ENCODE measurements at places on chromosomes 12 and 14.

- DNase-seq = no peak
Measured at GRCh38 chr12:75813072-75813471, 218.5 kb downstream of the PHLDA1 start.

DNA sequence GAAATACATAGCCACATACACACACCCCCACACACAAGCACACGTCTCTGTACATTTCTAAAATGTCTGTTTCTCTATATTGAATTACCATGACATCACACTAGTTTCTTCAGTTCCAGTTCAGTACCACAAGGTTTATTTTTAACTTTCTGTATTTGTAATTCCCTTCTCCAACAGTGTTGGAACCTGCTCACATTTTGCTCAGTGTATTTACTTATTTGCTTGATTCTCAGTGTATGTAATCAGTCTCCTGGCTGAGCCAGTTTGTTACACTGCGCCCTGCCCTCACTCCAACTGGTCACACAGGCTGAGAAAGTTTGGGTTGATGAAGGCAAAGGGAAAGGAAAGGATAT, 67.1 kb downstream of the MON2 start:
- no peak for DNase-seq

DNA sequence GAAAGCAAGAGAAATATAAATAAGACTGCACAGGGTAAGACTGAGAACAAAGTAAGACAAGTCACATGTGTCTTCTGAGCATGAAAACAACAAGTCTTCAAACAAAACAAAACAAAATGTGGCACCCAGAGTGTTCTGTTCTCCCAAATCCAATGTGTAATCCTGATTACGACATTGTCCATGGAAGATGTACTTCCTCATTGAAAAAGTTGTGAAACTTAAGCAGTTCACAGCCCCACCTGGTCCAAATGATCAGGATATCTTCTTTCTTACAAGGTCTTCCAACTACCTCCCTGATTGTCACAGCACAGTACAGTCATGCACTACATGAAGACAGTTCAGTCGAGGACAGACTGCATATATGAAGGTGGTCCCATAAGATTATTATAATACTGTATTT, 23.3 kb upstream of the NEK9 start:
- DNase-seq = no peak

DNA sequence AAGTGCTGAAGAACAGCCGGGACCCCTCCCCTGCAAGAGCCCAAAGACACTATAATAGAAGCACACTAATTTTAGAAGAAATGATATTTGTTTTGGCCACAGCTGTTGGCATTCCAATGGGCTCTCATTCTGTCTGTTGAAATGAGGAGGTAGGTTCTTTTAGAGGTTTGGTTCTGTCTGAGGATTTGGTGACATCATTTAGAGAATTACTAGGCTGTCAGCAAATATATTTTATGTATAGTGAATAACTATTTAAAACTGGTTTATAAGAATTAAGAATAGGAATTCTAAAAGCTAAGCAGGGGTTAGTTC, 200.7 kb upstream of the SLC38A2 start:
- DNase-seq = no peak

DNA sequence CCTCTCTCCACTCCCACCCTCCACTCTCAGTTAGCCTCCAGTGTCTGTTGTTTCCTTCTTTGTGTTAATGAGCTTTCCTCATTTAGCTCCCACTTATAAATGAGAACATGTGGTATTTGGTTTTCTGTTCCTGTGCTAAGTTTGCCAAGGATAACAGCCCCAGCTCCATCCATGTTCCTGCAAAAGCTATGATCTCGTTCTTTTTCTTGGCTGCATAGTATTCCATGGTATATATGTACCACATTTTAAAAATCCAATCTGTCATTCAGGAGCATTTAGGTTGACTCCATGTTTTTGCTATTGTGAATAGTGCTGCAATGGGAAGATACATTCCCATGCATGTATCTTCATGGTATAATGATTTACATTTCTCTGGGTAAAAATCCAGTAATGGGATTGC, 2.8 kb upstream of the WASHC4 start:
- DNase-seq = no peak

DNA sequence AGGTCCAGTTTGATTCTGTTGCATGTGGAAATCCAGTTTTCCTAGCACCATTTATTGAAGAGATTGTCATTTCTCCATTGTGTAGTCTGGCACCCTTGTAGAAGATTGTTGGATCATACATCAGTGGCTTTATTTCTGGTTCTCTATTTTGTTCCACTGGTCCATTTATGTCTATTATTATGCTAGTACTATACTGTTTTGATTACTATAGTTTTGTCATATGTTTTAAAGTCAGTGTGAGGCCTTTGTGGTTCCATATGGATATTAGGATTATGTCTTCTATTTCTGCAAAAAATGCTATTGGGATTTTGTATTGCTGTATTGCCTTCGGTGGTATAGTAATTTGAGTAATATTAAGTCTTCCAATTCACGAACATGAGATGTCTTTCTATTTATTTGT, 51.4 kb downstream of the LEMD3 start:
- no peak for DNase-seq

DNA sequence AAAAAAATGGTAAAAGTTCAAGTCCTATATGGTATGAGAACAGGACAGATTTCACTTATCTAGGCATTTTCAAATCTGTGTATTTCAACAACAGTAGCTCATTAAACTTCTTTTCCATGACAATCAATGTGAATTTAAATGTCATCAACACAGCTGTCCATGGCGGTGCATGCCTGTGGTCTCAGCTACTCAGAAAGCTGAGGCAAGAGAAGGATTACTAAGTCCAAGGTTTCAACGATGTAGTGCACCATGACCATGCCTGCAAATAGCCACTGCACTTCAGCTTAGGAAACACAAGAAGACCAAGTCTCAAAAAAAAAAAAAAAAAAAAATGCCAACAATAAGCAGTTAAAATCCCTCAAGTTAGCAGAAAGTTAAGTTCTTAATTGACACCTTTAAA, 214.6 kb downstream of the C12orf50 start:
- DNase-seq = no peak

GRCh38 chr14:105065280-105066228, at the start of gene GPR132:
GPR132 (minus strand) TSS chr14:105065430; CDS start chr14:105055420, 10,010 bp downstream.
- DNase-seq = no peak

DNA sequence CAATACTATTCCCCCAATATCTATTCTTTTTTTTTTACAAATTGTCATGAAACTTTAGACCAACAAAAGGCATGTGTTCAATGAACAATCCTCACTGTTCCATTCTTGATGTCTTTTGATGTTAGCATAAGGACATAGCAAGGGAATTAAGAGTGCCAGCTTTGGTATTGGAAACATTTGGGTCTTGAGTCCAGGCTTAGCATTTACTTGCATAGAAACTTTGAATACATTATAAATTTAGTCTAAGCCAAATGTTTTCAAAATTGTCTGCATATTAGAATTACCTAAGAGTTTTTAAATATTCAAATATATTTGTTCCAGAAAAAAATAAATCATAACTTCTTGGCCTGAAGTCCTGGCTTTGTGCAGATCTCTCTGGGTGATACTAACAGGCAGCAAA, 406.5 kb downstream of the LRFN5 start:
- DNase-seq = no peak

- DNase-seq = no peak
Measured at GRCh38 chr12:126572170-126572569, 1506.9 kb downstream of the AACS start.

DNA sequence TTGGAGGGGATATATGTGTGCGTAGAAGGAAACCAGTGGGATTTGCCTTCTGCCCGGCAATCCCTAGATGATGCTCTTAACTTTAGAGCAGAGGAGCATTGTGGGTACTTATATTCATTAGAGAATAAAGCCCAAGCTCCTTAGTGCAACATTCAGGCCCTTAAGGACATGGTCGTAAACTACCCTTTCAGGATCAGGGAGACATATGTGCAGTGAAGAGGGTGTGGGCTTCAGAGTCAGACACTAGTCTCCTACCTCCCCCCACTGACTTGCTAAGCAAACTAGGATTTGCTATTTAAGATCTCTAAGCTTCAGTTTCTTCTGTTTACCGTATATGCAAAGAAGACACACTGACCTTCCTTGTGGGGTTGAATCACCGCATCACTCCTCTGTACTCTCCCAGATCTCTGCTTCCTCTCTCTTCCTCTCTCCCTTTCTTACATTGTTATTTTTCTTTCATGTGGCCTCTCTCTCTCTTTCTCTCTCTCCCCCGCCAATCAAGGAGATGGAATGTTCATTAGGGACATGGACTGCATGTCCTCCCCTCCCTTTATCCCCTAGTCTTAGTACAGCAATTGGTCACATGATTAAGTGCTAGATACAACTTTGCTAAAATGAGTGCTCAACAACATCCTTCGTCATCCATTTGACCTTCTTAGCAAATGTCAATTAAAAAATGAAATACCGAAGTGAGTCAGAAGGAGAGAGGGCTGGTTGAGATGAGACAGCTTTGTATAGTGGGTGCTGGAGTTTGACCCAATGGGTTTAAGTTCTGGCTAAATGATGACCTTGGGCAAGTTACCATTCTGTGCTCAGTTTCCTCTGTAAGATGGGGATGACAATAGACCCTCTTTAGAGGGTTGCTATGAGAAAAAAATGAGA, 91.7 kb downstream of the TMX1 start:
- DNase-seq = no peak

- no peak for DNase-seq
Measured at GRCh38 chr14:52661314-52661713, 34.0 kb downstream of the ERO1A start.

Data from HS-5 (cell line).